ENCODE measurements at places on chromosomes 7 and 10.
A peak's percentile ranks its signal among the peaks of the same experiment; 100 is the strongest.

- no peak for DNase-seq
Observed at GRCh38 chr7:113444261-113444660, 325.9 kb upstream of the SMIM30 start.

DNA sequence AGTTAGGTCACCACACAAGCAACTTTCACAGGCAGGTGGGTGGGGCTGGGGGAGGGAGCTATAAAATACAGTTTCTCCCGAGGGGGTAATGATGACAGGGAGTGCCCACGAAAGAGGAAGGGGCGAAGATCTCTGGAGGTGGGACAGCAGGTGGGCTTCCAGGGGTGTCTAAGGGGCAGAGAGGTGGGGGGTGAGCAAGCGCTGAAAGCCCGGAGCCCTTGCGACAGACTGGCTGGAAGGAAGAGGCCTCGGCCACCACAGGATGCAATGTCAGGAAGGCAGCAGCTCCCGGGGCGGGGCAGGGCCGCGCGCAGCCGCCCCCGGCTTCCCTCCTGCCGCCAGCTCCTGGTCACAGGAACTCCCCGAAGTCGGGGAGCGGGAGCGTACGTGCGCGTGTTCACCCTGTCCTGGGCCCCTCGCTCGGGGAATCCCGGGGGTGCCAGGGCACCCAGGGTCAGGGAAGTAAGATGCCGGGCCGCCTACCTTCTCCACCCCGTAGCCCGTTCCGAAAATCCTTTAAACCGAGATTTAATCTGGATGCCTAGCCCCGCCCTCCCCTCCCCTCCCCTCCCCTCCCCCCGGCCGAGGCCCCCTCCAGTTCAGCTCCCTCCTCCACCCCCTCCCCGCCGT is 105.2 kb upstream of the PPIF start:
- peak; percentile 57 for DNase-seq

DNA sequence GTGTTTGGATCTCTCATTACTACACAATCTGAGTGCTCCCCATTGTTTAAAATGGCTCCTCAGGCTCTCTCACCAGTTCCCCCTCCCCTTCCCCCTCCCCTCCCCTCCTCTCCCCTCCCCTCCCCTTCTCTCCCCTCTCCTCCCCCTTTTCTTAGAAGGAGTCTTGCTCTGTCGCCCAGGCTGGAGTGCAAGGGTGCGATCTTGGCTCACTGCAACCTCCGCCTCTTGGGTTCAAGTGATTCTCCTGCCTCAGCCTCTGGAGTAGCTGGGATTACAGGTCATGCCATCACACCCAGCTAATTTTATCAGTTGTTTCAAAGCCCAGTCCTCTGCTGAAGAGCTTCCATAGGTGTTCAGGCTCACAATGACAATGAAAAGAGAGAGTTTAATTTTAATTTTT is 3.6 kb upstream of the CCAR1 start:
- DNase-seq, result no peak

DNA sequence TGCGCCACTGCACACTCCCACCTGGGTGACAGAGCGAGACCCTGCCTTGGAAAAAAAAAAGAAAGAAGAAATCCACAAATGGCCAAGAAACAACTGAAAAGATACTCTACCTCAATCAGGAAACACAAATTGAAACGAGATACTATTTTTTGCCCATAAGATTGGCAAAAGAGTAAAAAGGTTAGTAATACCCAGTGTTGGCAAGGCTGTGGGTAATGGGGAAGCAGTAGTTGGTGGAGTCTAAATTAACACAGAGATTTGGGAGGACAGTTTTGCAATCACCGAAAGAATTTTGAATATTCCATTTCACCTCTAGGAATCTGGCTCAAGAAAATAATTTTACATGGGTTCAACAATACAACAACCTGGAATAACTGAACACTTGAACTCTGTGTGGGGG is 19.9 kb downstream of the ABRAXAS2 start:
- no peak for DNase-seq

- DNase-seq, result no peak
Observed at GRCh38 chr10:712575-712974, 23.1 kb upstream of the DIP2C start.

GRCh38 chr10:48655411-48656240 is 29.0 kb upstream of the WDFY4 start:
- no peak for DNase-seq

GRCh38 chr7:5615190-5616070 is 166.0 kb downstream of the RNF216 start:
- DNase-seq, result no peak

GRCh38 chr10:79255007-79255507 is 92.2 kb upstream of the PPIF start:
- DNase-seq, result no peak

GRCh38 chr10:33067917-33068316 is 109.9 kb upstream of the ITGB1 start:
- no peak for DNase-seq
